Activated CD4-positive, alpha-beta memory T cell treated with anti-CD3 and anti-CD28 coated beads, Interleukin-2, amount 10 ng/mL, durations not matched to agents 7 days and 5 days (primary cell): ENCODE measurements at places on chromosomes 1 and 21.
A peak's percentile ranks its signal among the peaks of the same experiment; 100 is the strongest.

- H3K4me1 ChIP-seq: peaks cover 65% of the 10 kb centered on the region
- no peaks in the 10 kb centered on the region for H3K27me3 ChIP-seq
- peak overlapping the region; percentile 97 for H3K27ac ChIP-seq
- peak overlapping the region; percentile 96 for H3K4me3 ChIP-seq
Observed at GRCh38 chr1:9653210-9653490, 1.6 kb downstream of the PIK3CD start.

DNA sequence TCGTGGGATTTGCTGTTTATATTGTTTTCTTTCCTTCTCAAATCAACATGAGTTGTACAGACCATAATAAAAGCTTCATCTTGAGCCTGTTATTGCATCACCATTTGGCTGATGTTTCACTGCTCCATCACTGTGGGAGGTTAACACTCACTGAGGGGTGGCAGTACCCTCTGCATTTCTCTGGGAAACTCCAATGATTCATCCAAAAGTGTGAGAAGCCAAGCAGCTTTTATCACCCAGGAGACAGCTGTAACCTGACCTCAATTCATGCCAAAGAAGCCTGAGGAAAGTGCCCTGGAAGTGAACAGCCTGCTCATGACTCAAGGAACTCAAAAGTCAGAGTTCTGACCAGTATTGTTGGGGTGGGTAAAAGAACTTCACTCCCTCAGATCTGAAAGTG is 84.1 kb downstream of the GPR88 start:
- no peaks in the 10 kb centered on the region for H3K36me3 ChIP-seq
- H3K27ac ChIP-seq: no peak overlapping the region
- no peak overlapping the region for H3K4me3 ChIP-seq
- no peak for DNase-seq

DNA sequence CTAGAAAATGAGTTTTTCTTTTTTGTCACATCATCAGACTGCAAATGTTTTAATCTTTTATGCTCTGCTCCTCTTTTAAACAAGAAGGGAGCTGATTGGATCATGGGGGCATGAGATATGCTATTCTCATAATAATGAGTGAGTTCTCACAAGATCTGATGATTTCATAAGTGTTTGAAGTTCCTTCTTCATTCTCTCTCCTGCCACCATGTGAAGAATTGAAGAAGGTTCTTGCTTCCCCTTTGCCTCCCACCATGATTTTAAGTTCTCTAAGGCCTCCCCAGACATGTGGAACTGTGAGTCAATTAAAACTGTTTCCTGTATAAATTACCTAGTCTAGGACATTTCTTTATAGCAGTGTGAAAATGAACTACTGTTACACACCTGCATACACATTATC is 218.2 kb downstream of the NRIP1 start:
- H3K36me3 ChIP-seq: no peaks in the 10 kb centered on the region
- peaks cover 2% of the 10 kb centered on the region for H3K27me3 ChIP-seq
- H3K4me1 ChIP-seq: no peaks in the 10 kb centered on the region
- H3K27ac ChIP-seq: no peak overlapping the region
- no peak overlapping the region for H3K4me3 ChIP-seq
- DNase-seq: no peak

GRCh38 chr1:8009043-8010002 is 16.8 kb downstream of the ERRFI1 start:
- H3K4me3 ChIP-seq: no peak overlapping the region
- H3K27me3 ChIP-seq: no peaks in the 10 kb centered on the region
- H3K27ac ChIP-seq: no peak overlapping the region
- H3K4me1 ChIP-seq: no peaks in the 10 kb centered on the region

DNA sequence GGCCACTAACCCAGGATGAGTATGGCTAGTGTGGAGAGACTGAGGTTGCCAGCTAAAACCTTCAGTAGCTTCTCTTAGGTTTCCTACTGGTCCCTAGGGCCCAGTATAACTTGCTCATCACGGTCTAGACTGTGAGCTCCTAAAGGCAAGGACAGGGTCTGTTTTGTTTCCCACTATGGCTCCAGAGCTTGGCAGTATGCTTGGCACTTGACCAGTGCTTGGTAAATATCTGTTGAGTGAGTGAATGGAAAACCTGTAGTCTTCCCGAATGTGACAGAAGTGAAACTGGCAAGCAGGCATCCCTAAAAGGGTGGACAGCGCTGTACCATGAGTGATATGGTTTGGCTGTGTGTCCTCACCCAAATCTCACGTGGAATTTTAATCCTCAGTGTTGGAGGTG is 13.1 kb upstream of the PARS2 start:
- no peaks in the 10 kb centered on the region for H3K27me3 ChIP-seq
- H3K27ac ChIP-seq: no peak overlapping the region
- H3K36me3 ChIP-seq: peaks cover 20% of the 10 kb centered on the region
- no peak for DNase-seq
- no peak overlapping the region for H3K4me3 ChIP-seq
- H3K4me1 ChIP-seq: no peaks in the 10 kb centered on the region

- H3K27me3 ChIP-seq: peaks cover 17% of the 10 kb centered on the region
- H3K27ac ChIP-seq: no peak overlapping the region
- H3K4me3 ChIP-seq: no peak overlapping the region
- no peak for DNase-seq
- H3K36me3 ChIP-seq: no peaks in the 10 kb centered on the region
- no peaks in the 10 kb centered on the region for H3K4me1 ChIP-seq
Observed at GRCh38 chr1:41313661-41314131, 47.5 kb upstream of the FOXO6 start.

DNA sequence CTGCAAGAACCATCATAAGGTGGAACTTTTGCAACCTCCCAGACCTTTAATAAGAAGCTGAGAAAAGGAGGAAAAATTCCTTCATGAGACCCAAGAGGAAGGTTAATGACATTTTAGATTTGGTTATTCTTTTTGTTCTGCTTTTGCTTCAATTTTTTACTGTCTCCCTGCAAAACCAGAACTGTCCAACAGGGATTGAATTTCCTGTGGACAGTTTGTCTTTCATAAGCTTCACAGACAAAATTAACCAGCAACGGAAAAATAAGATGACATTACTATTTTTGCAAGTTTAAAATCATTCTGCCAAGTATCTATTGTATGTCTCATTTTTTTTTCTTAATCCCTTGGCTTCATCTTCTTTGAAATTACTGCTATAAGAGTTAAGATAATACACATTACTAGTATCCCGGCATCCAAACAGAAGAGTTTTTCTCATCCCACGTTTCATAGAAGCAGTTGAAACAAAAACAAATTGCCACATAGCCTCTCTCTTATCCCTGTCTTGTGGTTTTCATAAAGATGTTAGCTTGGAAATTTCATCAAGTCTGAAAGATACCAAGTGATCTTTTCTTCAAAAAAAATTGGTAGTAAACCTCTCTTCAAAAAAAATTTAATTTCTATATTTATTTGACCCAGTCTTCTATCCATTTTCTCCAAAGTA is 465.3 kb upstream of the PTBP2 start:
- no peak overlapping the region for H3K4me3 ChIP-seq
- no peaks in the 10 kb centered on the region for H3K36me3 ChIP-seq
- no peak overlapping the region for H3K27ac ChIP-seq
- H3K27me3 ChIP-seq: no peaks in the 10 kb centered on the region
- no peaks in the 10 kb centered on the region for H3K4me1 ChIP-seq
- DNase-seq: no peak

GRCh38 chr1:83799594-83799993 is 199.3 kb downstream of the TTLL7 start:
- H3K27ac ChIP-seq: no peak overlapping the region
- no peaks in the 10 kb centered on the region for H3K36me3 ChIP-seq
- H3K27me3 ChIP-seq: no peaks in the 10 kb centered on the region
- no peak for DNase-seq

DNA sequence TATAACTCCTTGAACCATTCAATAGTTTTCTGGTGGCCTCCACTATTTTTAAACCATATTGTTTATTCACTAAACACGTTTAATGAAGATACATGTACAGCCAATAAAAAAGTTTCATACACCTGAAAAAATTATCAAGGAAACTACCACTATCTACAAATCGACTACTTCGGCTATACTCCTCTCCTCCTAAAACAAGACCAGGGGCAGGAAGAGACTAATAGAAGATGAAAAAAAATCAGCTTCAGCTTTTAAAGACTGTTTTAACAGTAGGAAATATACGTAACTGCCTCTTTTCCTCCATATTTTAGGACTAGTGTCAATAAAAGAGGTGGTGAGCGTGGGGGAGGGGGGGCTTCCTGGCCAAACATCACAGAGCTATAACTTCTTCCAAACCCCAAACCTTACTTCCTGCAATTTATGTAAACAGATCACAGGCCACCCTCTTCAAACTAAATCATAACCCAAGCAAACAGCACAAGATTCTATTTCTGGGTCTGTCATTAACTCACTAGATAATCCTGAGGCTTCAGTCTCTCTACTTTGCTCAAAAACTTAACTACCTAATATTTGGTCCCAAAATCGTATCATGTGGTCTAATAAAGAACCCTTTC is 15.1 kb downstream of the FOXJ3 start:
- peak; percentile 48 for DNase-seq
- peaks cover 67% of the 10 kb centered on the region for H3K4me1 ChIP-seq
- peak overlapping the region; percentile 78 for H3K27ac ChIP-seq
- H3K4me3 ChIP-seq: peak overlapping the region; percentile 48
- peaks cover 14% of the 10 kb centered on the region for H3K36me3 ChIP-seq

DNA sequence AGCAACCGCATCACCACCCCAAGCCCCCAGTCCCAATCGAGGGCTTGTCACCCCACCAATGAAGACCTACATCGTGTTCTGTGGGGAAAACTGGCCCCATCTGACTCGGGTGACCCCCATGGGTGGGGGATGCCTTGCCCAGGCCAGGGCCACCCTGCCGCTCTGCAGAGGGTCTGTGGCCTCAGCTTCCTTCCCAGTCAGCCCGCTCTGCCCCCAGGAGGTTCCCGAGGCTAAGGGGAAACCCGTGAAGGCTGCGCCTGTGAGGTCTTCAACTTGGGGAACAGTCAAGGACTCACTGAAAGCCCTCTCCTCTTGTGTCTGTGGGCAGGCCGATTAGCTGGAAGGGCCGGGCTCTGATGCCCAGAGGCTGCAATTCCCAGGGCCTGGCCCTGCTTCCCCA is 2.0 kb downstream of the SRARP start:
- no peak for DNase-seq
- peaks cover 8% of the 10 kb centered on the region for H3K4me1 ChIP-seq
- no peaks in the 10 kb centered on the region for H3K36me3 ChIP-seq
- no peak overlapping the region for H3K4me3 ChIP-seq
- H3K27ac ChIP-seq: no peak overlapping the region

- H3K27me3 ChIP-seq: no peaks in the 10 kb centered on the region
- no peak overlapping the region for H3K27ac ChIP-seq
- H3K4me3 ChIP-seq: no peak overlapping the region
- no peak for DNase-seq
- H3K36me3 ChIP-seq: peaks cover 12% of the 10 kb centered on the region
- peaks cover 41% of the 10 kb centered on the region for H3K4me1 ChIP-seq
Observed at GRCh38 chr21:29305068-29305467, 6.3 kb downstream of the BACH1 start.

GRCh38 chr1:44305962-44306422 is 49.1 kb downstream of the ERI3 start:
- H3K27me3 ChIP-seq: no peaks in the 10 kb centered on the region
- no peak for DNase-seq
- H3K27ac ChIP-seq: no peak overlapping the region
- H3K36me3 ChIP-seq: peaks cover 15% of the 10 kb centered on the region

DNA sequence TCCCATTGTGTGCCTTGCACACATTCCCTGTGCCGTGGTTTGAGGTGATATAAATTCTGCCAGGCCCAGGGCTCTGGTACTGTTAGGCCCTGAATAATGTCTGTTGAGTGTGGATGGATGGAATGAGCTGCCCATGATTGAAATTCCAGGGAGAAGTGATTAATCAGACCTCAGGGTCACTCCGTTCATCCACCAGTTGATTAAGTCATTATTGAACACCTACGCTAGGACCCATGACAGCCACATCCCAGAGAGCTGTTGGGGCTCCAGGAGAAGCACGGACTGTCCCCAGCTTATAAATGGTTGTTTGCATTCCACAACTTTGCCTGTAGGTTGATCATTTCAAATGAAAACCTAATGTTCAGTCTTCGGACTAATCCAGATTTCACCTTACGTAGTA is 98.4 kb downstream of the CNIH3 start:
- no peaks in the 10 kb centered on the region for H3K36me3 ChIP-seq
- peaks cover 21% of the 10 kb centered on the region for H3K27me3 ChIP-seq
- H3K4me1 ChIP-seq: peaks cover 8% of the 10 kb centered on the region
- H3K27ac ChIP-seq: no peak overlapping the region
- DNase-seq: no peak

- no peak for DNase-seq
- no peaks in the 10 kb centered on the region for H3K4me1 ChIP-seq
- no peak overlapping the region for H3K27ac ChIP-seq
- no peaks in the 10 kb centered on the region for H3K27me3 ChIP-seq
Observed at GRCh38 chr1:187306710-187307415, 478.1 kb downstream of the PLA2G4A start.

DNA sequence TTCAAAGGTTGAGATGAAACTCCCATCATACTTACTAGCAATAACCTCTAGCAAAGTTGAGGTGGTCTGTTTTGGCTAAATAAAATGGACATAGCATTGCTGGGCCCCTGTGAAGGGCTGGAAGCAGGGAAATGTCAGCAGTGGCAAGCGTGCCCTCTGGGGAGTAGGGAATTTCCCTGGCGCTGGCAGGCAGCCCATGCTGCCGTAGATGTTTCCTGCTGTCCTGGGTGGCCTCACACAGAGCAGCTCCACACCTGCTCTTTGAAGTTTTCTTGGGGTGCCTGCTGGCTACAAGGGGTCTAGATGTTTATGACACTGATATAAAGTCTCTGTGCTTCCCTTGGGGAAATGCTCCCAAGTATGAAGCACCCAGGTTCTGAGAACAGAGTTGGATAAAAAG is 30.2 kb downstream of the ADARB1 start:
- DNase-seq: no peak
- H3K27ac ChIP-seq: no peak overlapping the region
- no peaks in the 10 kb centered on the region for H3K27me3 ChIP-seq
- peaks cover 14% of the 10 kb centered on the region for H3K36me3 ChIP-seq

GRCh38 chr1:75136195-75136815 is 2.1 kb downstream of the LHX8 start:
- DNase-seq: no peak
- H3K36me3 ChIP-seq: peaks cover 4% of the 10 kb centered on the region
- H3K4me3 ChIP-seq: peak overlapping the region; percentile 10
- peaks cover 73% of the 10 kb centered on the region for H3K27me3 ChIP-seq
- H3K4me1 ChIP-seq: peaks cover 12% of the 10 kb centered on the region

- H3K4me3 ChIP-seq: no peak overlapping the region
- no peak for DNase-seq
- no peaks in the 10 kb centered on the region for H3K36me3 ChIP-seq
- H3K27me3 ChIP-seq: peaks cover 22% of the 10 kb centered on the region
Observed at GRCh38 chr1:115196296-115196695, 107.0 kb upstream of the TSPAN2 start.
